Ovary (tissue), 10 donors: ENCODE measurements at places on chromosomes 6 and 20.

DNA sequence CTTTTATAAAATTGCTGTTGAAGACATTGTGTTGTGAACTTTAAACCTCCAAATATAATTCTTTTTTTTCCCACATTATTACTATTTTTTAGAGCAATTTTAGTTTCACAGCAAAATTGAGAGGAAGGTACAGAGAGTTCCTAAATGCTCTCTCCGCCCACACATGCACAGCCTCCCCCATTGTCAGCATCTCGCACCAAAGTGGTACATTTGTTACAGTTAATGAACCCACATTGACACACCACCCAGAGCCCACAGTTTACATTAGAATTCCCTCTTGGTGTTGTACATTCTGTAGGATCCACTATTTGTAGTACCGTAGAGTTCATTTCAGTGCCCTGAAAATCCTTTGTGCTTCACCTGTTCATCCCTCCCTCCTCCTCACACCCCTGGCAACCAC, 33.8 kb downstream of the TMEM181 start:
- H3K4me3 ChIP-seq, result no peak overlapping the region
- H3K27me3 ChIP-seq, result no peaks in the 10 kb centered on the region
- H3K4me1 ChIP-seq, result no peaks in the 10 kb centered on the region
- H3K36me3 ChIP-seq, result no peaks in the 10 kb centered on the region
- DNase-seq, result no peak

DNA sequence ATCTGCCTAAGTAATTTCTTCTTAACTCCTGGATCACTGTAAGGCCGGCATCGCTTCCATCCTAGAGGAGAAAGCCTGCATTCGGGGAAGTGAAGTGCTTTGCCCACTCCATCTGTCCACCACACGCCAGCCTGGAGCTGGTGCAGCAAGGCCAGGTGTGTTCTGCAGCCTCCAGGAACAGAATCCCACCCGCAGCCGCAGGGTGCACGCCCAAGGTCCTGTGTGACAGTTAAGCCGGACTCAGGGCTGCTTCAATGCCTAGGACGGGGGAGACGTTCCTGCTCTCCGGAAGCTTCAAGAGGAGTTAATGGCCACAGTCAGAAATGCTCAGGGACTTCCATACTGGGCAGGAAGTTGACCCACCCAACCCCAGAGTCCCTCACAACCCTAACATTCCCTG, 86.1 kb upstream of the QKI start:
- no peaks in the 10 kb centered on the region for H3K4me1 ChIP-seq
- DNase-seq, result no peak
- no peaks in the 10 kb centered on the region for H3K36me3 ChIP-seq
- H3K27ac ChIP-seq, result no peak overlapping the region
- H3K4me3 ChIP-seq, result no peak overlapping the region

GRCh38 chr6:50815436-50816114, 3.1 kb upstream of the TFAP2B start:
- H3K36me3 ChIP-seq, result no peaks in the 10 kb centered on the region
- no peaks in the 10 kb centered on the region for H3K27me3 ChIP-seq
- H3K4me1 ChIP-seq, result peaks cover 3% of the 10 kb centered on the region
- H3K4me3 ChIP-seq, result no peak overlapping the region
- no peak overlapping the region for H3K27ac ChIP-seq

DNA sequence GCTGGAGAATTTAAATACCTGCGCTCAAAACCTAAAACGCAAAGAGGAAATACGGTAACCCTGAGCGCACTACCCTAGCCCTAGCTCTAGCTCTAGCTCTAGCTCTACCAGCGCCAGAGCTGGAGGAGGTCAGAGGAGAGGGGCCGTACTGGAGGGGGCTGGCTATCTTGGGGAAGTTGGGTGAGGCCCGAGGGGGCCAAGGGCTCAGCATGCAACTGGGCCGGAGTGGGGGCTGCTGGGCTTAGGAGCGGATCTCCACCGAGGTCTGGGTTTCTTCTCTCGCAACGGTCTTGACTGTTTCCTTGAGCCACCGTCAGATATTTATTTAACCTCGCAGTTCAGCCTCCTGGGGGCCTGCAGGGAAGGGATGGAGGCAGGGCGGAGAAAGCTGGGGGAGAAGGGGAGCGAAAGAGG, 91.0 kb downstream of the NCR2 start:
- H3K27ac ChIP-seq, result no peak overlapping the region
- H3K4me3 ChIP-seq, result no peak overlapping the region
- no peaks in the 10 kb centered on the region for H3K36me3 ChIP-seq
- DNase-seq, result no peak
- H3K4me1 ChIP-seq, result peaks cover 14% of the 10 kb centered on the region

DNA sequence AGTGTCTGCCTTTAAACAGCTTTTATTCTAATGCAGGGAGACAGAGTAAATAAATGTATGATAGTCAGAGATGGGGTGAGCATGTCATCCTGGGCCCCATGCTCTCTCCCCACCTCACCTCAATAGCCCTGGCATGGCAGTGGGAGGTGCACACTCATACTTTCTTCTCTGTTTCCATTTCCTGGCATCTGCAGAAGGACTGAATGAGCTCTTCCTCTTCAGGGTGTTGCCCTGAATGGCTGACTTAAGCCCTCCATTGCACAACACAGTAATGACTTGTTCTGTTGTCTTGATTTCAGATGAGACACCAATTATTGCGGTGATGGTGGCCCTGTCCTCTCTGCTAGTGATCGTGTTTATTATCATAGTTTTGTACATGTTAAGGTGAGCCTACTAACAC, 57.0 kb upstream of the GNRH2 start:
- no peaks in the 10 kb centered on the region for H3K4me1 ChIP-seq
- H3K27me3 ChIP-seq, result no peaks in the 10 kb centered on the region
- DNase-seq, result no peak
- H3K27ac ChIP-seq, result no peak overlapping the region
- no peaks in the 10 kb centered on the region for H3K36me3 ChIP-seq

DNA sequence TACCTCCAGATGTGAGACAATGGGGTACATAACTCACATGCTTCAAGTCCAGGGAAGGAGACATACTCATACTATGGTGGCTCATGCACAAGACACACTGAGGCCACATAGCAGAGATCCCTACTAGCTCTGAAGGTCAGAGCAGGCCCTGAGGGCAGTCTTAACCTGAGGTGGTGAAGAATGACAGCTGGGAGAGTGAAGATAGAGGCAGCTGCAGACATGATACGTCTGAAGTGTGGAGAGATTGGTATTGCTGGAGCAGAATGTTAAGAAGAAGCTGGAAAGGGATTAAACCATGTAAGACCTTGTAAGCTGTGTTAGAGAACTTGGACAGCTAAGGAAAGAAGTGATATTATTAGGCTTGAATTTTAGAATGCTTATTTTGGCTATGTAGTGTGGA, 32.9 kb downstream of the PGM3 start:
- H3K36me3 ChIP-seq, result no peaks in the 10 kb centered on the region
- no peak overlapping the region for H3K4me3 ChIP-seq
- no peaks in the 10 kb centered on the region for H3K27me3 ChIP-seq
- no peak overlapping the region for H3K27ac ChIP-seq
- no peak for DNase-seq

GRCh38 chr6:27755768-27756167, 156.4 kb downstream of the OR2B2 start:
- DNase-seq, result no peak
- no peaks in the 10 kb centered on the region for H3K36me3 ChIP-seq
- H3K27me3 ChIP-seq, result no peaks in the 10 kb centered on the region
- no peak overlapping the region for H3K4me3 ChIP-seq
- peaks cover 3% of the 10 kb centered on the region for H3K4me1 ChIP-seq

DNA sequence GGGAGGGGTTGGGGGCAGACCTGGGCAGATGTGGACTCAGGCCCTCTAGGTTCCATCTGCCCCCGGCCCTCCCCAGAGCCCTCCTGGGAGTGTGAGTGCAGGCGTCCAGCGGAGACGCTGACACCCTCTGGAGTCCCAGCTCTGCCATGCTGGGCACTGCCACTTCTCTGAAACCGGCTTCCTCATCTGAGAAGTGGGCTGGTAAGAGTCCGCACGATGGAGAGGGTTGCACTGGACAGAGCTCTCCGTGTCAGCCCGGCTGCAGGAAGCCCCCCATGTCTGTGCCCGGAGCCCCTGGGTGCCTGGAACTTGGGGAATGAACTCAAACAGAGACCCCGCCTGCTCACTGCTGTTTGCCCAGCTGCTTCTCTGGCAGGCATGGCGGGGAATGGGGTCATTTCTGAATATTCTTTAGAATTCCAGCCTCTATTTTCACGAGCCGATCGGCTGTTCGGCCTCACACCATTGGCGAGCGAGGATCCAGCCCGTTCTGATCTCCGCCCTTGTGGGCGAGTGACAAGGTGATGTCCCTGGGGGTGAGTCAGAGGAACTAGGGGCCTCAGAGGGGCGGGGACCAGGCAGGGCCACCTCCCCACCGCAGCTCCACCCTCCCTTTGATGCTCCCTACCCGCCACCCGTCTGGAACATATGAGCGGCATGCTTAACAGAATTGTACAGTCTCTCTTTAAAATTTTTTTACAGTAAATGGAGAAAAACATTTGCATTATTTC, 47.8 kb upstream of the GATA5 start:
- H3K36me3 ChIP-seq, result no peaks in the 10 kb centered on the region
- no peaks in the 10 kb centered on the region for H3K4me1 ChIP-seq
- no peak for DNase-seq
- no peak overlapping the region for H3K27ac ChIP-seq

DNA sequence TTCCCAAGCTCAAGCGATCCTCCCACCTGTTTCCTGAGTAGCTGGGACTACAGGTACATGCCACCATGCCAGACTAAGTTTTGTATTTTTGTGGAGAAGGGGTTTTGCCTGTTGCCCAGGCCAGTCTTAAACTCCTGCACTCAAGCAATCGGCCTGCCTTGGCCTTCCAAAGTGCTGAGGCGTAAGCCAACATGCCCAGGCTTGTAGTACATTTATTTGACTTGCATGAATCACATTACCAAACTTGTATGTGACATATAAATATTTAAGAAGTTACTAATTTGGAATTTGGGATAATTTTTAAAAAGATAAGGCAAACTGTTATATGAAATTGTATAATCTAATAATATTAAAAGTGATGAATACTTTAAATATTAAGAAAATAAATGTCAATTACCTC, 157.6 kb downstream of the MCHR2 start:
- no peak for DNase-seq
- H3K4me3 ChIP-seq, result no peak overlapping the region
- no peaks in the 10 kb centered on the region for H3K27me3 ChIP-seq
- H3K36me3 ChIP-seq, result no peaks in the 10 kb centered on the region
- no peaks in the 10 kb centered on the region for H3K4me1 ChIP-seq
- H3K27ac ChIP-seq, result no peak overlapping the region

GRCh38 chr20:12019715-12020114, 102.0 kb downstream of the BTBD3 start:
- no peak overlapping the region for H3K4me3 ChIP-seq
- no peaks in the 10 kb centered on the region for H3K27me3 ChIP-seq
- no peaks in the 10 kb centered on the region for H3K4me1 ChIP-seq
- H3K27ac ChIP-seq, result no peak overlapping the region
- DNase-seq, result no peak
- no peaks in the 10 kb centered on the region for H3K36me3 ChIP-seq

- no peak for DNase-seq
- H3K27ac ChIP-seq, result no peak overlapping the region
- no peak overlapping the region for H3K4me3 ChIP-seq
- H3K4me1 ChIP-seq, result no peaks in the 10 kb centered on the region
Measured at GRCh38 chr6:4727671-4728435, 48.4 kb upstream of the CDYL start.

GRCh38 chr6:107116328-107116892, 1.1 kb upstream of the BEND3 start:
- H3K4me3 ChIP-seq, result peak overlapping the region; percentile 62
- no peaks in the 10 kb centered on the region for H3K36me3 ChIP-seq
- no peak overlapping the region for H3K27ac ChIP-seq
- no peaks in the 10 kb centered on the region for H3K27me3 ChIP-seq

DNA sequence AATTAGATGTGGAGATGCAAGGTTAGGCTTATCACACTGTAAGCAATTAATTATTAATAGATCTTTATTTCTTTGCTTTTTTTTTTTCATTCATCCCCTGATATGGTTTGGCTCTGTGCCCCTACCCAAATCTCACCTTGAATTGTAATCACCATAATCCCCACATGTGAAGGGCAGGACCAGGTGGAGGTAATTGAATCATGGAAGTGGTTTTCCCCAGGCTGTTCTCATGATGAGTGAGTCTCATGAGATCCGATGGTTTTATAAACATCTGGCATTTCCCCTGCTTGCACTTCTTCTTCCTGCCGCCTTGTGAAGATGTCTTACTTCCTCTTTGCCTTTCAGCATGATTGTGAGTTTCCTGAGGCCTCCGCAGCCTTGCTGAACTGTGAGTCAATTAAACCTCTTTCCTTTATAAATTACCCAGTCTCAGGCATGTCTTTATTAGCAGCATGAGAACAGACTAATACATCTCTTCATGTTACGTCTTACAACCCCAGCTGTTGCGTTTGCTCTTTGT, 333.8 kb downstream of the CDH26 start:
- no peak for DNase-seq
- H3K4me3 ChIP-seq, result no peak overlapping the region
- no peaks in the 10 kb centered on the region for H3K36me3 ChIP-seq
- no peaks in the 10 kb centered on the region for H3K27me3 ChIP-seq
- H3K4me1 ChIP-seq, result no peaks in the 10 kb centered on the region
- H3K27ac ChIP-seq, result no peak overlapping the region

- peaks cover 5% of the 10 kb centered on the region for H3K4me1 ChIP-seq
- no peaks in the 10 kb centered on the region for H3K27me3 ChIP-seq
- no peak overlapping the region for H3K27ac ChIP-seq
Measured at GRCh38 chr6:165837948-165838745, 175.1 kb upstream of the PDE10A start.

GRCh38 chr6:84773431-84774156, 9.2 kb upstream of the TBX18 start:
- peaks cover 5% of the 10 kb centered on the region for H3K4me1 ChIP-seq
- H3K4me3 ChIP-seq, result peak overlapping the region; percentile 21
- no peak overlapping the region for H3K27ac ChIP-seq
- H3K27me3 ChIP-seq, result peaks cover 5% of the 10 kb centered on the region
- peak; percentile 10 for DNase-seq
- no peaks in the 10 kb centered on the region for H3K36me3 ChIP-seq

GRCh38 chr20:61814726-61815125, 251.0 kb downstream of the TAF4 start:
- no peaks in the 10 kb centered on the region for H3K27me3 ChIP-seq
- H3K36me3 ChIP-seq, result no peaks in the 10 kb centered on the region
- no peak overlapping the region for H3K27ac ChIP-seq
- no peaks in the 10 kb centered on the region for H3K4me1 ChIP-seq
- no peak for DNase-seq

GRCh38 chr20:2217857-2218539, 77.8 kb upstream of the TGM3 start:
- no peaks in the 10 kb centered on the region for H3K4me1 ChIP-seq
- no peak for DNase-seq
- H3K36me3 ChIP-seq, result no peaks in the 10 kb centered on the region
- H3K4me3 ChIP-seq, result no peak overlapping the region
